ENCODE measurements at places on chromosomes 12 and 14. TPM values are rescaled to one million over a fixed set of nuclear protein-coding genes. Genes with fewer than 3 reads are reported as not detected.
A peak's percentile ranks its signal among the peaks of the same experiment; 100 is the strongest.

GRCh38 chr14:40694023-40694422 is 912.7 kb upstream of the LRFN5 start:
- H3K27me3 ChIP-seq: no peaks in the 10 kb centered on the region
- H3K27ac ChIP-seq: no peak overlapping the region
- H3K4me1 ChIP-seq: peaks cover 6% of the 10 kb centered on the region
- no peak overlapping the region for H3K4me3 ChIP-seq
- DNase-seq: no peak

DNA sequence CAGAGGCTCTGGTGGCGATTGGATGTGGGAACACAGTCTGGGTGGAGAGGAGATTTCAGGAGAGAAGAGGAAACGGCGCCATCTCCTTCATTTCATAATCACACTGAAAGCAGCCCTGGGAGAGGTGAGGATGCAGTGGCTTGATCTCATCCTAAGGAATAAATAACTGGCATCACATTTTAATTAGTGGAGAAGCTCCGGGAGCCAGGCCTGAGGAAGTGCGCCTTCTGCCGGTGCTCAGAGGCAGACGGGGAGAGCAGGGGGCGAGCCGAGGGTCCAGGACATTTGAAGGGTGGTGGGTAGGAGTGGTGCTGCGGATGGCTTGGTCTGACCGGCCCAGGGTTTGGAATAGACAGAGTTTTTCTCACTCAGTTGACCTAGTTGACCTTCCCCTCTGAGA is 265.0 kb downstream of the CACNA1C start:
- H3K4me3 ChIP-seq: no peak overlapping the region
- no peak for DNase-seq
- H3K36me3 ChIP-seq: no peaks in the 10 kb centered on the region
- H3K4me1 ChIP-seq: peaks cover 5% of the 10 kb centered on the region

DNA sequence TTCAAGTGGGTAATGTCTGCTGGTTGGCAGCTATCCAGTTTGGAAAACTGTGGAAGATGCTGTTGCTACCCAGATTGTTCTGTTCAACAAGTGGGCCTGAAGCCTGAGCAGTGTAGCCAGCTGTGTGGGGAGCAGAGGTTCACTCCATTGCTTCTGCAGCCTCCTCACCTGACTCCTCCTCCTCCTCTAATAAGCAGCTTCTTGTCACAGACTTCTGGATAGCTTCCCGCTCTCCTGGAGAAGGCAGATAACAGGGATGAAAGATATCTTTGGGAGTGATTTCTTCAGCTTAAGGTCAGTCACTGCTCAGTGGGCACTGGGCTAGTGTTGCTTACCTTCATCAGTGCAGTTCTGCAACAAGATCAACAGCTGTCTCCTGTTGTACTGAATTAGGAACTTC is 2.0 kb downstream of the POP5 start:
- H3K4me3 ChIP-seq: no peak overlapping the region
- H3K27ac ChIP-seq: peak overlapping the region; percentile 57
- peaks cover 13% of the 10 kb centered on the region for H3K4me1 ChIP-seq
- peaks cover 10% of the 10 kb centered on the region for H3K27me3 ChIP-seq

DNA sequence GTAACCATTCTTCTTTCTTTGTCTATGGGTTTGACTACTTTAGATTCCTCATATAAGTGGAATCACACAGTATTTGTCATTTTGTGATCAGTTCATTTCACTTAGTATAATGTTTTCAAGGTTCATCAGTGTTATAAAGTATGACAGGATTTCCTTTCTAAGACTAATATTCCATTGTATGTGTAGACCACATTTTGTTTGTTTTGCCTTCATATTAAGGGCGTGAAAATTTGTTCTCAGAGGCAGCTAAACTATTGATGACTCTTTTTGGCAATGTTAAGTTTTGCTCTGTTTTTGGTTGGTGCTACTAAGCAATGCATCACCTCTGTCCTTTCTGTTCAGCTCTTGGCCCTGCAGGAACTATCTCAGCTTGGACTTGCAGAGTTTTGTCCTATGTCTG is 1.7 kb upstream of the KLRG1 start:
- no peak for DNase-seq
- H3K4me1 ChIP-seq: no peaks in the 10 kb centered on the region
- no peak overlapping the region for H3K27ac ChIP-seq
- H3K27me3 ChIP-seq: no peaks in the 10 kb centered on the region
- H3K4me3 ChIP-seq: no peak overlapping the region
- peaks cover 1% of the 10 kb centered on the region for H3K36me3 ChIP-seq

GRCh38 chr14:23018107-23018506 is 8.2 kb upstream of the C14orf93 start:
- H3K36me3 ChIP-seq: no peaks in the 10 kb centered on the region
- no peaks in the 10 kb centered on the region for H3K27me3 ChIP-seq
- peaks cover 8% of the 10 kb centered on the region for H3K4me1 ChIP-seq
- DNase-seq: no peak

- no peak overlapping the region for H3K27ac ChIP-seq
- H3K36me3 ChIP-seq: no peaks in the 10 kb centered on the region
- H3K4me1 ChIP-seq: no peaks in the 10 kb centered on the region
- H3K27me3 ChIP-seq: no peaks in the 10 kb centered on the region
- DNase-seq: no peak
These were observed 308.7 kb downstream of the RPAP3 start for GRCh38 chr12:47396902-47397663.

DNA sequence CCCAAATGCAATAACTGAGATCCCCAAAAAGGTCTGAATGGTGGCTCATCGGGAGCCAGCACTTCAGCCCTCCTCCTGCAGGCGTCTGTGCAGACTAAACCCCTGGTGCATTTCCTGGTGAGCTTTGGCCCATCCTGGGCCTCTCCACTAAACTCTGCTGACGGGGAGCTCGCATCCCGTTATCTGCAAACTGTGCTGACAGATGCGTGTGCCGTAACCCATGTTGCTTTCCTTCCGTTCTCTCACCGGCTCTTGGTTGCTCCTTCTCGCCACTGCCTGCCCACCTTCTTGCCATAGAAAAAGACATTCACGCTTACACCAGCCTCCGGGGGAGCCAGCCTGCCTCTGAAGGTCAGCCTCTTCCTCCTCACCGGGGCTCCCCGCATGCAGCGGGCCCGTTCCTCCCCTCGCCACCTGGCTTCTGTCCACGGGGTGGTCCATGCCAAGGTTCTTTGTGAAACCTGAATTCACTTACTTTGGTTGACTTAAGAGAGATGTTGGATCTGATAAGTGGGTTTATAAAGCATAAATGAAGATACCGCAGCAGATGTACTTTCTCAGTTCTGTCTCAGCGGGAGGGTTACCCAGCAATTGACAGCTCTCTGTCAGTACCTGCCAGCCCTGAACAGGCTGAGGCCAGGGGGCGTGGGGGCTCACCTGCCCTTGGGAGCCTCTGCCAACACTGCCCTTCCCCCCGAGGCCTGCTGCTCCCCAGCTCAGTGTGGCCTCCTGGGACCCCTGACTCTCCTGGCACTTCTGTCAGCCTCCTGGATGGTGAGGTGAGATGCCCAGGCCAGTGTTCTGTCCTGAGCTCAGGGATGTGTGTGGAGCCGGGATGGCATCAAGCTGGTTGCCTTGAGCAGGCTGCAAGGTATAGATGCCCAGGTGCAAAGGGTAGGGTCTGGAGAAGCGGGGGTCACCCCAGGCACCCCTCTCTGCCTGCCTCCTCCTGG is 14.2 kb downstream of the ZFYVE21 start:
- H3K4me1 ChIP-seq: peaks cover 13% of the 10 kb centered on the region
- H3K27me3 ChIP-seq: no peaks in the 10 kb centered on the region
- no peak overlapping the region for H3K4me3 ChIP-seq
- H3K36me3 ChIP-seq: peaks cover 18% of the 10 kb centered on the region

- H3K4me1 ChIP-seq: peaks cover 13% of the 10 kb centered on the region
- DNase-seq: no peak
- H3K27ac ChIP-seq: no peak overlapping the region
- H3K36me3 ChIP-seq: no peaks in the 10 kb centered on the region
These were observed 140.9 kb upstream of the SRRM4 start for GRCh38 chr12:118840399-118840798.

DNA sequence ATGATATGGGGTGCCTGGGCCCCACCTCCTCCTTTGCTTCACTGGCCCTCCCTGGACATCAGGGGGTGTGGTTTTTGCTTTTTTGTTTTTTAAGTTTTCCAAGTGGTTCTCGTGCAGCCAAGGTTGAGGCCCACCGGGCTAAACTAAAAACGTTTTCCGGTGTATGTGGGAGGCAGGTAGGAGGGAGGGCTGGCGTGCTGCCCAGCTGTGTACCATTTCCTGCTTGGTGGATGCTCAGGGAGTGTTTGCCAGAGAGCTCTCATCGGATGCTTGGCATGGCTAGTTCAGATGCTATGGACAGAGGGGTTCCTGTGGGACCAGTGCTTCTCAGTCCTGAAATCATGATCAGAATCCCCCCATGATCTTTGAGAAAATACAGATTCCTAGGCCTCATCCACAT is 246.4 kb downstream of the CACNA1C start:
- DNase-seq: no peak
- H3K4me1 ChIP-seq: no peaks in the 10 kb centered on the region
- H3K4me3 ChIP-seq: no peak overlapping the region
- H3K27ac ChIP-seq: no peak overlapping the region

GRCh38 chr14:31763041-31763440 is 201.8 kb downstream of the NUBPL start:
- H3K4me3 ChIP-seq: no peak overlapping the region
- no peaks in the 10 kb centered on the region for H3K27me3 ChIP-seq
- no peak for DNase-seq
- H3K4me1 ChIP-seq: peaks cover 8% of the 10 kb centered on the region
- no peak overlapping the region for H3K27ac ChIP-seq

DNA sequence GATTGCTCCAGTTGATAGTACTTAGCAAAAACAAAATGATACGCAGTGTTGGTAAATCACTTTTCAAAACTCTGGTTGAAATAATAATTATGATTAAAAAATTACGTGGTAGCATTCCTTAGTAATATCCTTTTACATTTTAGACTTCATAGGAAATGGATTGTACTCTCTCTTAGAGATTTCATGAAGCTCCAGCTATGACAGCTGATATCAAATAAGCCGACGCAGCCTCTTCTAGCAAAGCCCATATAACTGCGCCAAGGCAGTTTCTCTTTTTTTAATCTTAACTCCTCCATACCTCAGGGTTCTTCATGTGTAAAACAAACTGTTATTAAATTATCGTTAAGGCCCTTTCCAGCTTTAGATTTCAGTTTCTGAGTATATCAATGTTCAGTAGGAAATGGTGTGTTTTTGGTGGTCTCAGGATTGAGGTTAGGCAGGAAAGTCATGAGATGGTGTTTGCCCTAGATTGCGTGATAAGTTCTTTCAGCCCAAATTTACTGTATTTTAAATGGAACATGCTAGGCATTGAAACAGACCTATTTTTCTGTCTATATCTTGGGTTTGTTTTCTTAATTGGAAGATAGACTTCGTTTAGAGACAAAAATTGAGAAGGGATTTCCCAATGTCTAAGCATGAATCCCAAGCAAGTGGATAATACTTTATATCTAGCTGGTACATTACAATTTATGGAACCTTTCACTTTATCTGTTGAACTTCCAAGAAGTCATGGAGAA is 902 bp upstream of the CFL2 start:
- H3K4me3 ChIP-seq: peak overlapping the region; percentile 69
- H3K27ac ChIP-seq: peak overlapping the region; percentile 49
- H3K27me3 ChIP-seq: peaks cover 9% of the 10 kb centered on the region
- DNase-seq: no peak
- peaks cover 6% of the 10 kb centered on the region for H3K36me3 ChIP-seq

DNA sequence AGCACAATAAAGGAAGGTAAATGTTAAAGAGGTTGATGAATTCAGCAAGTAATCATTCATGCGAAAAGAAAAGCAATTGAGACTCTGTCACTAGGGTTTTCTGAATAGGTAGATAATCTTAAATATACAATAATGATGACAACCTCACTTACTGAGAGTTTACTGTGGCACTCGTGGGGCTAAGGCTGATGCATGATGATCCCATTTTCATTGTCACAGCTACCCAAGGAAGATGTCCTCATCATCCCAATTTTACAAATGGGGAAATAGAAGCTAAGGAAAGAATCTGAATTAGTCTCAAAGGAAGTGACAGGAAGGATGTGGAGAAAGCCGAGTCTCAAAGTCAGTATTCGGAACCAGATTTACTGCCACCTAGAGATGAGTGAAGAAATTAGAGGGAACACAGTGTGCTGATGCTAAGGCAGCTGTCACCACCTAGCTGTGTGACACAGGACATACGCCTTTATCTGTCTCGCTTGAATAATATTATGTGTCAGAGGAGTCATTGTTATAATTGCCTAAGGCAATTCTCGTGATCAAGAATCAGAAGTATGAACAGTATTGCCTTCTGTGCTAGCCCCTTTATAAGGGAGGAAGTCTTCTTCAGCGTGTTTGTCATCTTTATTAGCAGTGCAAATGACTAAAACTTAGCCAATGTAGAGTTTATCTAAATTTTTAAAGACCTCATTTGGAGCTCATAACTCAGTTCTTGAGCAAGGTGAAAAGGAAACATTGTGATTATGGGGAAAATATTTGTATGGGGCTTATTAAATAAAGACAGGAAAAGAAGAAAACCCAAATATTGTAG is 63.2 kb downstream of the ERGIC2 start:
- DNase-seq: no peak
- no peak overlapping the region for H3K4me3 ChIP-seq
- peaks cover 12% of the 10 kb centered on the region for H3K36me3 ChIP-seq
- no peaks in the 10 kb centered on the region for H3K27me3 ChIP-seq

Gene DACT1
- total RNA-seq: 8.2 TPM

Gene MYBPC1
- not detected for total RNA-seq

Gene ESYT1
- total RNA-seq: 102 TPM

All from progenitor cell of endocrine pancreas (in vitro differentiated cells).